ENCODE measurements at places on chromosomes 5 and 9.

DNA sequence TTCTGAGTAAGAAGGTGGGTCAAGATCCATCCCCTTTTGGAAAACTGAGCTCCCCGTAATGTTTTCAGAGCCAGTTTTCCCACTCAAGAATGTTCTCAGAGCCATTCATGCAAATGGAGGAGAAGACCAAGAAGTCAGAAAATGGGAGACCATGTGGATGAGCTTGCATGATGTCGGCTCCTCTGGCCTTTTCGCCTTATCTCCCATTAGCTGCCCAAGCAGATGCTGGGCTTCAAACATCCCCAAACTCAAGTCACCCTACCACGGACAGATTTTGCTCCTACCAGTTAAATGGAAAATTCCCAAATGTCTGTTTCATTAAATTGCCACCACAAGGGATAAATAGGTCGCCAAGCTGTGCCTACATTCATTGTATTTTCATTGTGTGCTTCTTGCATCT, 161.4 kb downstream of the ICE1 start:
- DNase-seq: no peak

- peak; percentile 31 for DNase-seq
Measured at GRCh38 chr9:93268551-93269314, 84.8 kb downstream of the WNK2 start.

GRCh38 chr9:96497117-96497399, 47.1 kb downstream of the HABP4 start:
- no peak for DNase-seq

GRCh38 chr5:6781716-6782115, 68.5 kb downstream of the TENT4A start:
- DNase-seq: no peak

- DNase-seq: no peak
Measured at GRCh38 chr5:102760815-102761214, 5.7 kb downstream of the PAM start.

Measured in liver (tissue), 10 donors.